ENCODE measurements at places on chromosomes 3 and 15.

GRCh38 chr15:90386221-90386620, 1.8 kb upstream of the IQGAP1 start:
- DNase-seq = no peak

DNA sequence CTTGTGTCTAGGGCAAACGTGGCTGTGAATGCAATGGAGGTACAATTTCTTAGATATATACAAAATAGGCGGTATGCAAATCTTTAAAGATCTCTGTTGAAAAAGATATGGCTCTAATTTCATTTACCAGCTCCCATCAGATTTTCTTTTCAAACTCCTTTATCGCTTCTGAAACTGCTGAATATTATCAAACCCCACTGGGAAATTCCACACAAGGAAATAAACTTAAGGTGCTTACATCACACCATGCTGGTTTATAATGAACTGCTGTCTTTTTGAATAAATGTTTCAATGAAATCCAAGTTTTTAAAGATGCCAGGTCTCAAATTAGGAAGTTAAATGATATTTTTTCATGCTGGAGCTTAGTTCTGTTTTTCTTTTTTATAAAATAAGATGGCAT, 102.5 kb upstream of the ICE2 start:
- no peak for DNase-seq

- no peak for DNase-seq
Measured at GRCh38 chr15:58457466-58457965, 25.7 kb downstream of the LIPC start.

GRCh38 chr3:149224736-149225594, 3.3 kb upstream of the CP start:
- DNase-seq = no peak

DNA sequence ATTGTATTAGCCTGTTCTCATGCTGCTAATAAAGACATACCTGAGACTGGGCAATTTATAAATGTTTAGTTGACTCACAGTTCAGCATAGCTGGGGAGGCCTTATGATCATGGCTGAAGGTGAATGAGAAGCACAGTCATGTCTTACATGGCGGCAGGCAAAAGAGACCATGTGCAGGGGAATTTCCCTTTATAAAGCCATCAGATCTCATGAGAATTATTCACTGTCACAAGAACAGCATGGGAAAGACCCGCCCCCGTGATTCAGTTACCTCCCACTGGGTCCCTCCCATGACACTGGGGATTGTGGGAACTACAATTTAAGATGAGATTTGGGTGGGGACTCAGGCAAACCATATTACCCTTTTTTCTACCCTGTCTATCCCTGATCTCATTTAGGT, 51.5 kb upstream of the MYZAP start:
- no peak for DNase-seq

DNA sequence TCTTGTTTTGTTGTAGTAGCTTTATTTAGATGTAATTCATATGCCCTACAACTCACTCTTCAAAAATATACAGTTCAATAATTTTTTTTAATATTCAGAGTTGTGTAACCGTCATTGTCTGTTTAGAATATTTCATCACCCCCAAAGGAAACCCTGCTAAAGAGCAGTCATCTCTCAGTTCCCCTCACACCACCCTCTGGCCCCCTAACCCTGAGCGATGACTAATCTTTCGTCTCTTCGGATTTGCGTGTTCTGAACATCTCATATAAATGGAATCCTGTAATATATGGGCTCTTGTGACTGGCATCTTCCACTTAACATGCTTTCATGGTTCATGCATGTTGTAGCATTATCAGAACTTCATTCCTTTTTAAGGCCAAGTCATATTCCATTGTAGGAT, 183.8 kb downstream of the ATG7 start:
- no peak for DNase-seq

- DNase-seq = no peak
Measured at GRCh38 chr3:9008550-9009255, 45.4 kb upstream of the RAD18 start.

DNA sequence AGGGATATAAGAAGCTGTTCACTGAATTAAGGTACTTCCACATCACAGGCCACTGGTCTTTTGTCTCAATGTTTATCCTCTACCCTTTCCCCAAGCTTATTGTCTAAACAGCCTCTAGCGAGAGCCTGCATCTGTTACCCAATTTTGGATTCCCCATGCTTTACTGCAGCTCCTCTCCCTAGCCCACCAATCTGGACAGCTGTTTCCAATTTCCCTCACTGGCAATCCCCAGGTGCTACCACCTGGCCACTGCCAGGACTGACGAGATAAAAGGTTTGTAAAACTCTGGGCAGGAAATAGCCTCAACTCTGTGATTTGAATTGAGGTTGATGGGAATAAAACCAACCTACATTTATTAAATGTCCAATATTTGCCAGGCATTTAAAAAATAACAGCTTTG, 58.0 kb upstream of the TEX9 start:
- no peak for DNase-seq

GRCh38 chr3:145882436-145882835, 278.5 kb downstream of the PLOD2 start:
- no peak for DNase-seq

Measured in effector CD4-positive, alpha-beta T cell (primary cell).